Eye (tissue), 1 donor: ENCODE measurements at places on chromosomes 1 and 21.

GRCh38 chr21:32516756-32517649, 68.3 kb downstream of the TCP10L start:
- DNase-seq = no peak

DNA sequence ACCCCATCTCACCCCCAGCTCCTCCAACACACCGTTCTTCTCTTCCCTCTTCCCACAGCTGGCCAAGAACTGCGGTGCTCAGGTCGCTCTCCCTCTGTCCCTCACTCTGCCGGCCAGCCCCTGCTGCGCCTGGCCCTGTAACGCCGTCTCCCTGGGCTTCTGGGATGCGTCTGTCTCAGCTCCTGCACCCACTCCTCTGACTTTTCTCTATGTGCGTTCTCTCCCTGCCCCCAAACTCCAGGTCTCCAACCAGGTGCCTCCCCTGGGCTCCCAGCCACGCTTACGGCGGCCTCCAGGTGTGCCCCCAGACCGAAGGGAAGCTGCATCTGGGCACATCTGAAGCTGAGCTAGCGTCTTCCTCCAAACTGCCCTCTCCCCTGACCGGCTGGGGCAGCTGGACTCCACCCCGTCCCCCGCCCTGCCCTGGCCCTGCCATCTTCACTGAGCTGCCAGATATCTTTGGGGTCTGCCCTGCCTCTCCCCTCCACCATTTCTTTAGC, 2.6 kb downstream of the KRTAP10-12 start:
- no peak for DNase-seq

DNA sequence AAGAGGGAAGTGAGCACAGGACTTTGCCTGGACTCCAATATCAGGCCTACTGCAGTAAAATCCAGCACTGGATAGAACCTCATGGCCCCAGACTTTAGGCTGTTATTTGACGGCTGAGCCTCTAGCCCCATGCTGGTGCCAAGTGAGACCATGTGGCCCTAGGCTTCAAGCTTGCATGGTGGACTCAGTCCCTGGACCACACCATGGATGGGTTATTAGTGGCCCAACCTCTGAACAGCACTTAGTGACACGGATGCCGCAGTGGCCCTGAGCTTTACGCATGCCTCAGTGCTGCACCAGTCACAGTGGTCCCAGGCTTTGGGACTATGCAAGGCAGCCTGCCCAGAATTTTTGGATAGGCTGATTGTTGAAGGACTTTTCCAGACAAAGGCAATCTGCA, 13.0 kb downstream of the IFI44L start:
- DNase-seq = no peak

GRCh38 chr1:10192263-10192662, 18.1 kb upstream of the KIF1B start:
- no peak for DNase-seq

DNA sequence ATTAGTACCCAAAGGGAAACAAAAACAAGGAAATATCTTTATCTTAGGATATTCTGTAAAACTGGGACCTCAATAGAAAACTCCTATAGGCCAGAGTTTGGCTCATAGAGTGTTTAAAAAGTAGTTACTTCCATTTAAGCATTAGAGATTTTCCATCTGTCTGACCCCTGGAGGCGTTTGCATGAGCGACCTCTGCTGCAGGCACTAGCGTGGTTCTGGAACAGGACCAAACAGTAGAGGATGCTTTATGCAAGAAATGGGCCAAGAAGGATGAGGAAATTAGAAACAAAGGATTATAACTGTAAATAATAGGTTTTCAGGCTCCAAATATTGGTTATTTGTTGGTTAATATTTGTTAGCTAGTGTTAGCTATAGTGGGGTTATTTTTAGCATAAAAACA, 5.7 kb downstream of the ZBTB40 start:
- no peak for DNase-seq

DNA sequence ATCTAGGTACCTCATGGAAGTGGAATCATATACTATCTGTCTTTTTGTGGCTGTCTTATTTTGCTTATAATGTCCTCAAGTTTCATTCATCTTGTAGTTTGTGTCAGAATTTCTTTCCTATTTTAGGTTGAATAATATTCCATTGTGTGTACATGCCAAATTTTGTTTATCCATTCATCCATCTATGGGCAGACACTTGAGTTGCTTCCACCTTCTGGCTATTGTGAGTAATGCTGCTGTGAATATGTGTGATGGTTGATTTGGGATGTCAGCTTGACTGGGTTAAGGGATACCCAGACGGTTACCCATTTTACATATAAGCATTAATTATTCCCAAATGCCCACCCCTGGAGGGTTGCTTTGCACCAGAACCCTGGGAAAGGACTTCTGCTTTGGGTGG, 477.5 kb downstream of the PTPRU start:
- DNase-seq = no peak

DNA sequence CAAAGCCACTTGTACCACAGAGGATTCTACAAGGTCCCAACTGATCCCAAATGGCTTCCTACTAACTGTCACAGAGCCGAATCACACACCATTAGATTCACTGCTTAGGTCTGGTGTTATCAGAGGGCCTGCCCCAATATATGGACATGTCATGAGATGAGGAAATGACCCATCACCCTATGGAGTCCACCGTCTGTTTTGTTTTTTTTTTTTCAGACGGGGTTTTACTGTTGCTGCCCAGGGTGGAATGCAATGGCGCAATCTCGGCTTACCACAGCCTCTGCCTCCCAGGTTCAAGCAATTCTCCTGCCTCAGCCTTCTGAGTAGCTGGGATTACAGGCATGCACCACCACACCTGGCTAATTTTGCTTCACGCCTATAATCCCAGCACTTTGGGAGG, 83.8 kb upstream of the ETS2 start:
- DNase-seq = no peak

DNA sequence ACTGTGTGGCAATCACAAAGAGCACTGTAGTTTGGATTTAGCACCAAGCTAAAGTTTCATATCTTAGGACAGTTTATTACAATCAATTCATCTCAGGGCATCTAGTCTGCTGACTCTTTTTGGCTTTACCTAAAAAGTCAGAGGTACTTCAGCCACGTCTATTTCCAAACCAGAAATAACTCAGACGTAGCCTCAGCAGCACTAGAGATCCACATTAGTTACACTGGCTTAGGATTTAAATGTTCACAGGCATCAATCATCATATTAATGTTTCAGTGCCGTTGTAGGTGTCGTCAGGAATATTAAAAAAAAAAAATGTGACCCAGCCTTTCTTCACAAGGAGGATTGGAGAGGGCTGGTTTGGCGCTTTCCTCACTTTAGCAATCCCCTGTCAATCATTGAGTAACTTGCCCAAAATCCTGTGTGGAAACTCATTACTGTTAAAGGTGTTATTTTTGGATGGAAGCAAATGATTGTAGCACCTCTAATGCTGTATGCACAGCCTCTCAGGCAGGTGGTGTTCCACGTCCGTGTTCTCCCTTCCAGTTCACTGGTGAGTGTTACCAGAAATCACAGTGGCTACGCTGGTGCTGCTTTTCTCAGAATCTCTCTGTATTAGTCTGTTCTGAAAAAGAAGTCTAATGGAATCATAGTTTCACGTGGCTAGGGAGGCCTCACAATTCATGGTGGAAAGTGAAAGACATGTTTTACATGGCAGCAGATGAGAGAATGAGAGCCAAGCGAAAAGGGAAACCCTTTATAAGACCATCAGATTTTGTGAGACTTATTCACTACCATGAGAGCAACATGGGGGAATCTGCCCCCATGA, 45.4 kb downstream of the NEK7 start:
- DNase-seq = no peak

DNA sequence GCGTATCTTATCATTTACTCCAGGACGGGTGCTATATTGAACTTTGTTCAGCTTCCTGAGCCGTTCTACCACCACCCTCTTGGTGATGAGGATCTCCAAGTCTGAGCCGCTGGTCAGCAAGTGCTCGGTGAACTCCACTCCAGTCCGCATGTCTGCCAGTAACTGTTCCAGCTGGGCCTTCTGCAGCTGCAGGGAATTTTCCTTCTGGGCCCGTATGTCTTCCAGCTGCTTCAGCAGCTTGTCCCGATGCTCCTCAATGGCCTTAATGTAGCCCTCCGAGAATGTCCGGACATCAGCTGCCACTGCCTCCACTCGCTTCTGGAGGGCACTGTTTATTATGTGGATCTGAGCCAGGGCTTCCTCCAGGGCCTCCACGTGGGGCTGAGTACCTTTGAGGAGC, 3.4 kb downstream of the TRIM45 start:
- no peak for DNase-seq

DNA sequence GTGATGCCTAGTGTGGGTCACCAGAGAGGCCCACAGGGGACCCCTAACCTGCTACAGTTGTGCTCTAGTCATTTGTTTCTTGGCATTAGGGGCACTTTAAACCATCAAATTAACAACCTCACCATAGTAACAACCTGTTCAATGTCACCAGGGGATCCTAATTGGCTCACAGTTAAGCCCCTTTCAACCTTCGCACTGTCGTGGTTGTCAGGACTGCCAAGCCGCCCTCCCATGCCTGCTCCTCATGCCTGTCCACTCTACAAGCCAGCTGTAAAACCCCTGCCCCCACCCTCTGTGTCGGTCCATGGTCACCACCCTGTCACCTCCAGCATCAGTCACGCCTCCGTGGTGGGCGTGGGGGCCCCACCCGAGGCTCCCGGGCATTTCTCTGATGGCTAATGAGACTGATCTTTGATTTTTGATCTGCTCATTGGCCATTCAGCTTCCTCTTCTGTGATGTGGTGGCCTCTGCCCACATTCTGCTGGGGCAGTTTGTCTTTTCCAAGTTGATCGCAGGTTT, 96.6 kb downstream of the WDR4 start:
- DNase-seq = no peak

DNA sequence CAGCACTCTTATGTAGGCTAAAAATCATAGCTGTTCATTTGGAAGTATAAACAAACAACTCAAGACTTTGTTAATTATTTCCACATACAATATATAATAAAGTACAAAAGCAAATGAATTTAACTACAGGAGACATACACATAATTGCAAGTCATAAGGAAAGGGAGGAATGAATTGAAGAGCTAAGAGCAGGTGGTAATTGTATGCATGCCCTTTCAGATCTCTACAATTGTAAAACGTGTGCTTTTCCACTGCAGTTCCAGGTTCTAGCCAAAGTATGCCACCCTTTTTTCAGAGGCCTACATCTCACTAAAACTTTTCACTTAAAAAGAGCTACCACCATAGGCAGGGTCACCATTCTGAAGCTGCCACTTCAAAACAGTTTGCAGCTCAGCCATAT, 42.8 kb upstream of the HP1BP3 start:
- DNase-seq = no peak

GRCh38 chr1:223631473-223631872, 34.0 kb downstream of the CAPN8 start:
- no peak for DNase-seq

- DNase-seq = no peak
Observed at GRCh38 chr1:2644171-2644570, 11.4 kb upstream of the MMEL1 start.

GRCh38 chr1:222769181-222769580, 32.2 kb downstream of the FAM177B start:
- no peak for DNase-seq

- no peak for DNase-seq
Observed at GRCh38 chr1:6601923-6602668, 573 bp downstream of the KLHL21 start.

- no peak for DNase-seq
Observed at GRCh38 chr1:31860581-31860980, 44.8 kb upstream of the SPOCD1 start.

- DNase-seq = no peak
Observed at GRCh38 chr1:94358630-94359599, 59.3 kb upstream of the ABCD3 start.

- no peak for DNase-seq
Observed at GRCh38 chr1:167416506-167416905, 101.8 kb downstream of the CD247 start.

DNA sequence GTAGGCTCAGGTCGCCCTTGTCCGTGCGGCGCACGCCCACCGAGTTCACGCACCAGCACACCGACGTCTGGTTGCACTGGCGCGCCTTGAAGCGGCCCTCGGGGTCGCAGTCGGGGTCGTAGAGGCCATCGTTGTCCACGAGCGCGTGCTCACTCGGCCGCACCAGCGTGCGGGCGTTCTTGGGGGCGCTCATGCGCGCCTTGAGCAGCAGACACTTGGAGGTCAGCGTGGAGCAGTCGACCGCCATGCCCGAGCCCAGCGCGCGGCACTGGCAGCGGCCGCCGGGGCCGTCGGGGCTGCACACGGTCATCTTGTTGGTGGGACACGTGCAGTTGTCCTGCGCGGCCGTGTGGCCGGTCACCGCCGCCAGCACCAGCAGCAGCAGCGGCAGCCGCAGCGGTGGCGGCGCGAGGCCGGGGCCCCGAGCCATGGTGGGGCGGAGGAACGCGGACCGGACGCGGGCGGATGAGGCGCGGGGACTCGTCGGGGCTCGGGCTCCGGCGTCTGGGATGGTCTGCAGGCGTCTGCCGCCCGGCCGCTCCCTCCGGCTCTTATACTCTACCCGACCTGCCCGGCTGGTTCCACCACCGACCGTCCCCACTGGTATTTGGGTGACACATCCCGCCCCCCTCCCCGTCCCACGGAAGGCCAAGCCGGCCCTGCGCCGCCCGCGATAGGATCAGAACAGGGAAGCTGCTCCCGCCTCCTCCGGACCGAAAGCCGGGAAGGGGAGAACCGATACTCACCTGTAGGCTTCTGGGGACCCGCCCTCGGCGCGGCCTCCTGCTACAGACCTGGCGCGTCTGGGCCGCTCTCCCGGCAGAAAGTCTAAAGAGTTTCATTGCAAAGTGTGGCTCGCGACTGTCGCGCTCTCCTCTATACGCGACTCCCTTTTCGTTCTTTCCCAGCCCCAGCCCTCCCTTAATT, at the start of gene TACSTD2:
TSS of gene TACSTD2 (minus strand) at position 526 of the 927 bp plus-strand sequence. CDS start at position 430, 96 bp downstream.
- peak; percentile 61 for DNase-seq

GRCh38 chr1:201266276-201266675, 17.0 kb upstream of the PKP1 start:
- DNase-seq = no peak

DNA sequence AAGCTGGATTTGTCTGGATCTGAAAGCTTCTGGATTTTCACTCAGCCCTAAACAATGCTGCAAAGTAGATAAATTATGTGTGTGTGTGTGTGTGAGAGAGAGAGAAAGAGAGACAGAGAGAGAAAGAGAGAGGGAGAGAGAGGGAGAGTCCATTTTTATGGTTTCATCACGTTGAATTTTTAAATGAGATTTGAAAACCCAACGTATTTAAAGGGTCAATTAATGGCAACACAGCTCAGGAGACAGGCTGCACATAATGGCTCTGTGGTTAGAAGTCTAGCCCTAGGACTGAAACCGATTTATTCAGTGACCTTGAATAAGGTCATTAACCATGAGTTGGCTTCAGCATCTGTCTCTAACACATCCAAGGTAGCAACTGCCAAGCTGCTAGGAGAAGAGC, 35.3 kb upstream of the FMN2 start:
- DNase-seq = peak; percentile 85

DNA sequence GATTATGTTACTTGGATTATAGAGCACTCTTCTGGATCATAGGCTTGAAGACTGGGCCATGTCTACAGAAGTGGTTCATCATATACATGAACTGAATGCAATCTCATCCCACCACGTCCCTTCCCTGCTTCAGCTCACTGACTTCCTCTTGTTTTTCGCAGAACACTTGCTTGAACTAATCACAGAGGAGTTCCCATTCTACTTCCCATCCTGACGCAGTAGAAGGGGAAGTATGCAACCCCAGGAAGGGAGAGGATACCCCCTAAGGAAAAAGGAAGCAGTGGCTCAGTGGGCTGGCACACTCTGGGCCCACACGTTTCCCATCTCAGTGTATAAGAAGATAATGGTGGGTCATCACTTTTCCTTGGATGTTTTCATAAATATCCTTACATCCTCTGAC, 36.2 kb downstream of the CASQ2 start:
- DNase-seq = no peak
